ENCODE measurements at places on chromosomes 2 and 18.

- DNase-seq: no peak
These were observed 109.0 kb upstream of the BZW1 start for GRCh38 chr2:200702646-200703118.

DNA sequence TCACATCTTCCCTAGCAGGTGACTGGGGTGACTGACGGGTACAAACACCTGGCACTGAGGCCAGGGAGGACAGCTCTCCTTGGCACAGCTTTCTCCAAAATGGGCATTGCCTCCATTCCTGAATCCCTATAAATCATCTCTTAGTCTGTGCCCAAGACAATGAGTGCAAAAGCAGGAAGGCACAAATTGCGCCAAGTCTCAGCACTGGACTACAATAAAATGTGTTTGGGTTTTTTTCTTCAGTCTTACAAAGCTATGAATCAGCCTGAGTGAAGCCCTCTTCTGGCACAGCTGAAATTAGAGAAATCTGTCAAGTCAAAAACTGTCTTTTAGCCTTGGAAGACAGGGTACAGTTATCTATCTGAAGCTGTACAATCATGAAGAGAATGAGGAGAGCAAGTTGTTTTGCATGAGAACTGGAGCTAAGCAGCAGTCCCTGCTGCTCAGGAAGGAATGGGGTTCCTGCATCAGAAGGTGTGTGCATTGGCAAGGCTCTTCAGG is 90.8 kb downstream of the EPB41L3 start:
- no peak for DNase-seq

GRCh38 chr2:119495948-119496347 is 28.3 kb downstream of the SCTR start:
- no peak for DNase-seq

DNA sequence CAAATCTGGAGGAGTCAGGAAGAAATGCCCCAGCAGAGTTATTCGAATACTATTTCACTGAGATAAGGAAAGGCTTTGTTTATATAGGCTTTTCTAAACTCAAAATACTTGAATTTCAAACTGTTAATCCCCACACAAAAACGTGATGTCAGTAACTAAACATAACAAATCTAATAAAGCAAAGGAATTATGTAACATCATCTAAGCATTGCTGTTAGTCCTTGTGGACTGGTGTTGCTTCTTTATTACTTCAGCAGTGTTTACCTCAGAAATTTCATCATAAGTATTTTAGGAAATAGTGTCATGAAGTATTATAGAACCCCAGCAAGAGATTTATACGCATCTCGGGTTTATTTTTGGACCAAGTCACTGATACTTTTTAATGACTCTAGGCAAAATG is 19.7 kb upstream of the SANBR start:
- no peak for DNase-seq

DNA sequence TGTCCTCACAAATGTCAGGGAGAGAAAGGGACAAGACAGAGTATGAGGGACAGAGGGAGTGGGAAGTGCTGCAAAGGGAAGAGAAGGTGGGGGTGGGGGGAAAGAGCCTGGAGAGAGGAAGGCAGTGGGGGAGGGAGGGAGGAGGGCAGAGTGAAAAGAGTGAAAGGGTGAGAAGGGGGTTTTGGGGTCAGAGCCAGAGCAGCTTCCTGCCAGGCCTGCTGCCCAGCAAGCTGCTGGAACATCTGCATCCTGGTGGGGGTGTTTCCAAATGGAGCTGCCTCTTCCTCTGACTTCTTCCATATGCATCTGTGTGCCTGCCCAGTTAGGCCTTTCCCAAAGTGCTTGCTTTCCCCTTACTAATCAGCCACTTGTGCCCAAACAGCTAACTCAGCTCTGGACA is 94.3 kb upstream of the CELF4 start:
- no peak for DNase-seq

GRCh38 chr2:181095486-181095885 is 115.1 kb downstream of the UBE2E3 start:
- DNase-seq: no peak

DNA sequence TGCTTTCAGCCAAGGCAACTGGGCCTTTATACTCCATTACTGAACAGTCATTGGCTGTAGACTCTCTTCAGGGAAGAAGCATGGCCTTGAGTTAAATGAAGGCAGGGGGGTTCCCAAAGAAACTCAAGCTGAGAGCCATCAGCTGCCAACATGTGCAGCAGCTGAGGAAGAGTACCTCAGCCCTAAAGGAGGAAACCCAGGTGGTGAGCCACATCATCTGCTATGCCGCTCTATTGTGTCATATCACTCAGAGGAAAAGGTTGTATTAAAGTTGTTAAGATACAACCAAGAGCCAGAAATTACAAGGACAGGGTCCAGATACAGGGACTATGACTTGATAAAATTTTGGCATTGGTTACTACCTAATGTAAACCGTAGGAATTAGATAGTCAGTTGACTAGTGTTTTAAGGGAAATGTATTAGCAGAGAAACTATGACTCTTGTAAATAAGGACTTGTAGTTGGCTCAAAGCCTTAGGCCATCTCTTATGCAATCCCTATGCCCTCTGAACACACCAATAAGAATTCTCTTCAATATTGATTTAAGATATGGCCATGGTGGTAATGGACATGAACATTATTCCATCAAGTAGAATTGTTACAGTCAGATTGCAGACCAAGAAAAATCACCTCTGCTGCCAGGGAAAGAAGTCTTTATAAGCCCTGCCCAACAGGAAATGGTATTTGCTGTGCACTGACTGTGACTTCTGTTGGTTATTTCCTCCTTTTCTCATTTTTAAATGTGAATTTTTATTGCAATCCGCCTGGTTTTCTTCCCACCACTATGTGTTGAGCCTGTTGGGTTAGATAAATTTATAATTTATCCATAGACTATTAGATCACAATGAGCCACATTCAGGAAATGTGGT is 9.2 kb upstream of the LRPPRC start:
- DNase-seq: no peak

DNA sequence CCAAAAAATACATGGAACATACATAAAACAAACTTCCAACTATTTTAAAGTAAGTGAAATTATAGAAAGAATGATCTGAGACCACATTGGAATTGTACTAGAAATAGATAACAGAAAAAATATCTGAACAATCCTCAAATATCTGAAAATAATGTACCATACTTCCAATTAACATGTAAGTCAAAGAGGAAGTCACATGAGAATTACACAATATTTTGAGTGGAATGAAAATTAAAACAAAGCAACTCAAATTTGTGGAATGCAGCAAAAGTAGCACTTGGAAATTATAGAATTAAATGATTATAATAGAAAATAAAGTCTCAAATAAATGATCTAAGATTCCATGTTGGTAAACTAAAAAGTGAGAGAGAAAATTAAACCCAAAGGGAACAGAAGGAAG is 38.3 kb upstream of the CTIF start:
- DNase-seq: no peak
